ENCODE measurements at places on chromosomes 12 and 14.

DNA sequence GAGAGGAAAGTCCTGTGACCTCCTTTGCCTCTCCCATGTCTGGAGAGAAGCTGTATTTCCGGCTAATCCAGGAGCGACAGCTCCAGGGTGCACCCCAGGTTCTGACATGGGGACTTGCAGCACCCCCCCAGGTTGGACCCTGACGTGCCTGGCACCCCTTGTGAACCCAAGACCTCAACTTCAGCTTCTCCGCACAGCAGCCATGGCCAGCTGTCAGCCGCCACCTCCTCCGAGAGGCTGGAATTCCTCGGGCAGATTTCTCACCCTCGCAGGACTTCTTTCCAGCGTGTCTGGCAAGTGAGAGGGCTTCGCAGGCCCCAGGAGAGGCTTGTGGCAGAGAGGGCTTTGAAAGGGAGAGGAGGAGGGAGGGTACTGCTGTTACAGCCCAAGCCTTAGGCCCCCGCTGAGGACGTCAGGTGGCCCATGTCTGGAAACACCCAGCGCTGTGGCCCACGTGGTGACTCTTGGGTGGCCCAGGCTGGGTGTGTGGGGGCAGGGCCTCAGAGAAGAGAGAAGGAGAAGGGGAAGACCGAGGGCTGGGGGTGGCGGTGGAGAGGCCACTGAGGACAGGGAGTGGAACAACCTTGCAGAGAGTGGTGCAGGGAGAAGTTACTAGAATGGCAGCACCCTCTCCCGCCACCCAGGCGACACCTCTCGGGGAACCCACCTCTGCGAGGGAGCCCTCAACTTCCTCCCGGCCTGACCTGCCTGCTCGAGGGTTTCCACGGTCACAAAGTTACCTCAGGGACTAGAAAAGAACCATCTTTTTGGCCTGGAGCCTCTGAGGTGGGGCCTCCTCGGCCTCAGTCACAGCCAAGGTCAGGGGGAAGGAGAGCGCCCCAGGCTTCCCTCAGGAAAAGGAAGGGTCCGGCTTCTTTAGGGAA, 11.7 kb upstream of the RPS6KL1 start:
- DNase-seq, result no peak

DNA sequence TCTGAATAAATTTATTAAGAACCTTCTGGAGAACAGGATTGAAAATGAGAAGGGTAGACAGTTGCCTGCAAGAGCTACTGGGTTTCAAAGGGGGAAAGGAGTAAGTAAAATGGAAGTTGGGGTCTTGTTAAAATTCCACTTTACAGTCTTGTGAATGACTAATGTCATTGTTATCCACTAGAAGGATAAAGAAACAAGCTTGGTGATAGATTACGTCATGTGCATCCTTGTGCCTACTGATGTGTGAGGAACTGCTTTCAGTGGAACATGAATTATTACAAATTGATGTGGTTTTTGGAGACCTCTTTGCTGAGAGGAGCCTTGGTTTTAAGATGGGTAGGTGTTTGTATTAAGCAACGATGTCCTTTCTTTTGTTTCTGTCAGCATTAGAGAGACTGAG, 272.5 kb upstream of the PRICKLE1 start:
- DNase-seq, result no peak

DNA sequence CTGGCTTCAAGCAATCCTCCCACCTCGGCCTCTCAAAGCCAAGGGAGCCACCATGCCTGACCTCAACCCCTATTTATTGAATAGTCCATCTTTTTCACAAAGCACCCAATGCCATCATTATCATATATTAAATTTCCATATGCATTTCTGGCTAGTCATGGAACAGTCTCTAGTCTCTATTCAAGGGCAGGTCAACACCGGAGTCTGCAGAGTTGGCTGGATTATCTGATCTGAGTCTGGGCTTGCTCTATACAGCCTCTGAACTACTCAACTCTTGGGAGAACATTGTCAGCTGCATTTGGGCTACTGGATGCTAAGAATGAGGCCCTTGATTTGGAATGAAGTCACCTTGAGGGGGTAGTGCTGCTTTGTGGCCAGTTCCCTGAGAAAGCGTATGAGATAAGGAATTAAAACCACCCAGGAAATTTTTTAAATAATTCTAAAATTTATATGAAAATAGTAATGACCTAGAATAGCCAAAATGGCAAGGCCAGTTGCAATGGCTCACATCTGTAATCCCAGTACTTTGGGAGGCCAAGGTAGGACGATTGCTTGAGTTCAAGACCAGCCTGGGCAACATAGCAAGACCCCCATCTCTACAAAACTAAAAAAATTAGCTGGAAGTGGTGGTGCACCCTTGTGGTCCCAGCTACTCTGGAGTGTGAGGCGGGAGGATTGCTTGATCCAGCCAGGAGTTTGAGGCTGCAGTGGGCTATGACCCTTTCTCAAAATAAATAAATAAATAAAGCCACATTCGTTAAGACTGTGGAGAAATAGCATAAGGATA, 6.9 kb upstream of the NAA25 start:
- DNase-seq, result no peak

GRCh38 chr14:98984027-98984718, 287.8 kb downstream of the BCL11B start:
- DNase-seq, result no peak
